Activated T-cell treated with anti-CD3 and anti-CD28 coated beads, Interleukin-2, amount 50 U/mL, for 72 hours (primary cell): ENCODE measurements at places on chromosomes 7 and 10. TPM values are rescaled to one million over a fixed set of nuclear protein-coding genes. Genes with fewer than 3 reads are reported as not detected.

GRCh38 chr10:44478040-44478439 lies 93.1 kb upstream of the CXCL12 start:
- H3K4me1 ChIP-seq, result no peaks in the 10 kb centered on the region
- no peaks in the 10 kb centered on the region for H3K27me3 ChIP-seq
- peaks cover 1% of the 10 kb centered on the region for H3K36me3 ChIP-seq
- no peak for DNase-seq

DNA sequence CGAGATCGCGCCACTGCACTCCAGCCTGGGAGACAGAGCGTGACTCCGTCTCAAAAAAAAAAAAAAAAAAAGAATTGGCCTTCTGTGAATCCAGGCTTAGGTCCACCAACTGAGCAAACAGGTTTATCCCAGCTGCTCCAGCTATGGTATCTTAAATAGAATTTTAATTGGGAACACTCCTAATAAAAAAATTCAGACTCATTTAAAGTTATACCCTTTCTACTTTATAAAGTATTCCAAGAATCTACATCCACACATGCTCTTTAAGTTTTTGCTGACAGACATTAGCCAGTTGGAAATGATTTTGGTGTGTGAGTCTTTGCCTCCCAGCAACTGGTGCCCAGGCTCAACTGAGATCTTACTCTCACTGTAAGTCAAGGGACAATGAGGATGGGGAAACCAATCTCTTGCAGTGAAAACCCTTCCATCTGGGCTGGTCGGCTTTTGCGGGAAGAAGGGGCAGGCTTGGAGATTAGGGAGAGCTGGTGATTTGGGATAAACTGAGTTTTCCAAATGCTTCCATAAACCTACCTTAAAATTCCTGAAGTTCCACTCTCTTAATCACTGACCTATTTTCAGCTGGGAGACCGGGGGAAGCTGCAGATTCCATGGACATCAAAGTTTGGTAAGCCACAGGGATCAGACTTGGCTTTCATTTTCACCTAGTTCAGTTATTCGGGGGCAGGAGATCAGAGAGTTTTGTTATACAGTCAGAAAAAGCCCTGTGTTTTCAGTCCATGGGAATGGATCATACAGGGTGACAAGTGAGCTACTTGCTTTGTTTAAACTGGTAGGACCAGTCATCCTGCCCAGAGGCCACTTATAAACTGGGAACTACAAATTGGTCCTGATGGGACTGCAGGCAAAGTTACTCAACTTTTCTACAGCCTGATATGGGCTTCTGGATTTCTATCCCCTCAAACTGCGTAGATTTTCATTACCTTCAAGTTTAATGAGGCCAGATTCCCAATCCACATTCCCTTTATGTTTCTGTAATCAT lies 89.3 kb upstream of the ZNF746 start:
- no peaks in the 10 kb centered on the region for H3K27me3 ChIP-seq
- peaks cover 25% of the 10 kb centered on the region for H3K36me3 ChIP-seq
- H3K4me1 ChIP-seq, result no peaks in the 10 kb centered on the region
- H3K4me3 ChIP-seq, result no peak overlapping the region

DNA sequence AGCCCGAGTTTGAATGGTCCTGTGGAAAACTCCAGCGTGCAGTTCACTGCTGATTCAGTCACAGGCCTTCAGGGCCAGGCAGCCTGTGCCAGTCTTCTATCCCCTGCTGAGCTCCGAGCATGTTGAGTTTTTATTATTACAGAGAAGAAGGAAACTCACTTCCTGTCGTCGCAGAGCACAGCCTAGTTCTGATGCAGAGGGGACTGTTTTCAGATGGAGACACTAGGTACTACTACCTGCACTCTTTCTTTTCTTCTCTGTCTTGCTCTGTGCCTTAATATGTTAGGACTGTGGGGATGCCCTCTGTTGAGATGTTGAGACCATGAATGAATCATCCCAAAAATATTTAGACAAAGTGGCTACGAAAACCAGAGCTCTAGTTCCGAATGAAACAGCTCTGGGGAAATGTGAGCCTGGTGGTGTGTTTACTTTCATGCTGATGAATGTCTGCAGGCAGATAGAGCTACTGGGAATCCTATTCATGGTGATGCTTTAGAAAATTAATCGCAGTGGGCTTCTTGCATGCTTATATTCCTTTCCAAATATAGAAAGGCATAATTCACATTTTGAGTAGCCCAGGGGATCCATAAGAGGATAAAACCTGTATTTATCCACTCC lies 29.6 kb downstream of the CASP7 start:
- no peak overlapping the region for H3K27ac ChIP-seq
- H3K4me3 ChIP-seq, result no peak overlapping the region
- H3K4me1 ChIP-seq, result peaks cover 17% of the 10 kb centered on the region

DNA sequence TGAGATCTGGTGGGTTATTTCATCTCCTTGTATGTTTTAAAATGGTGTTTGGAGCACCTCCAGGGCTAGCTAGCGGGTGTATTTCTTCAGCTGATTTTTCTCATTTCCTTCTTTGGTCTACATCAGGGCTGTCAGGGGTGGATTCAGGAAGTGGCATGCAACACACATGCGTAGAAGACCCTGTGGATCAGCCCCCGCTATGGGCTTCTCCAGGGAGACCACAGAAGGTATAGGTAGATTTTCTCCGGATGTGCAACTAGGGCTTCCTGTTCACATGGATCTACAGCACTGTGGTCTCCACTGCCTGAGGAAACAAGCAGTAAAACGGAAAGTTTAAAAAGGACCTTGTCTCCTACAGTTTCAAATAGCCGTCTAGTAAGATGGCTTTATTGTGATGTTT lies 10.4 kb downstream of the NUB1 start:
- peaks cover 13% of the 10 kb centered on the region for H3K36me3 ChIP-seq
- H3K27me3 ChIP-seq, result no peaks in the 10 kb centered on the region
- peak overlapping the region; percentile 88 for H3K27ac ChIP-seq
- peak overlapping the region; percentile 67 for H3K4me3 ChIP-seq
- H3K4me1 ChIP-seq, result peaks cover 53% of the 10 kb centered on the region

DNA sequence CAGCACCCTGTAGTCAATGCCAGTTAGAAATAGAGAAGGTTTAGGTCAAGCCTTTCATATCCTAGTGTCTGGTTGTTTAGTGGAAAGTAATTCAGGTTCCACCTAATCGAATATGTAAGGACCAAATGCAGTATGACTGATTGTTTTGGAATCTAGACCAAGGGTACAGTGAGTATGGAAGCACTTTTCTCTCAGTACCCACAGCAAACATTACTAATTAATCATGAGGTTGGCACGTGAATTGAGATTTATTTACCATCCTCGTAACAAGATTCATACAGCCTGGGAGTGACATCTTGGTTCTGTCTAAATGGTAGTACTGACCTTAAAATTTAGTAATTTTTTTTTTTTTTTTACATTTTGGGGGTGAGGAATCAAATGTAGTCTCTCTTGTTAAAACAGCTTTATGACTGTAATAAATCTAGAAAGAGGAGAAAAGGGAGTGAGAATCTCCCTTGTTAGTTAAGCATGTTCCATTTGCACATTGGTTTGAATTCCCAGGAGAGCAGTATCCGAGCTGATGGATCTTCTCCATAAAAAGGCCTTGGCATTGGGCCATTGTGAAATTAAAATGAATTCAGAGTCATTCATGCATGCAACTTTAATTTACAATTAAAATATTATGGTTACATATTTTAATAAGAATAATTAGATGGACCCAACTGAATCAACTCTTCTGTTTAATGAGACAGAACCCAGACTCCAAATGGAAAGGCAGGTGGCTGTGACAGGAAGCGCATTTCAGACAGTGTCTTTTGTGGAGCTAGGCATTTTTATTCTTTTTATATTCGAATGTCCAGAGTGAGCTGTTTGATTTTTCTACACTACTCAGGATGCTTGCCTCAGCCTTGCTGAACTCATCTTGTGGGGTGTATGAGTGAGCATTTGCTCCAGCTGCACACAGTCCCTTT lies 57.6 kb downstream of the SNX10 start:
- H3K4me1 ChIP-seq, result peaks cover 10% of the 10 kb centered on the region
- no peaks in the 10 kb centered on the region for H3K27me3 ChIP-seq
- H3K36me3 ChIP-seq, result peaks cover 11% of the 10 kb centered on the region
- H3K27ac ChIP-seq, result no peak overlapping the region
- DNase-seq, result no peak

GRCh38 chr7:150824379-150825177 lies 24.0 kb downstream of the TMEM176A start:
- no peak for DNase-seq
- H3K36me3 ChIP-seq, result no peaks in the 10 kb centered on the region
- no peaks in the 10 kb centered on the region for H3K4me1 ChIP-seq
- H3K27me3 ChIP-seq, result peaks cover 17% of the 10 kb centered on the region

The LSM5 gene
- total RNA-seq, result 77.4 TPM
